ENCODE measurements at places on chromosomes 7 and 10.

DNA sequence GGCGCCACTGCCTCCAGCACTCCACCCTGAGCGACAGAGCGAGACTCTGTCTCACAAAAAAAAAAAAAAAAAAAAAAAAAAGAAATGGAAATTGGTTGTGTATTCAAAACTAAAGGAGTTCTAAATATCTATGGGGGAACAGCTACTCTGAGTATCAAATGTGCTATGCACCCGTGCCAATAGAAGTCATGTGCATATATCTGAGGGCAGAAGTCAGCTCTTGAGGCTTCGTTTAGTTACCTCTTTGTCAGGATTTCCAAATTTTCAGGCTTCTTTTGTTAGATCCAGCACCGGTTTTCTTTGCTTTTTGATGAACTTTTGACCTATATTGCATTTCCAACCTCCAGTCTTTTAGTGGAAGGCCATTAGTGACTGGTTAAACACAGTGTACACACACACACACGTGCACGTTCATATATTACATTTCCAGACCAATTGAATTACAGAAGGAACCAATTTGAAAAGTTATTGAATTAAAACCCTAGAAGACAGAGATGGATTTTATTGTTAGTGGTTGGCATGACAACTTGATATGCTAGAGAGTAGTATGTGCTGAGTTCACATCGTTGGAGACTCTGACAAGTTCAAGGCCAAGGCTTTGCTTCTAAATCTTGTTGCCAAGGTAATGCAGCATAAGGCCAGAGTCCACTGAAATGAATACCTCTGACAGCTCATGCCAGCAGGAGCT lies 33.1 kb upstream of the ADD3 start:
- DNase-seq: no peak

- DNase-seq: no peak
Measured at GRCh38 chr10:86362586-86363183, 3.9 kb downstream of the GRID1 start.

- DNase-seq: no peak
Measured at GRCh38 chr7:50543776-50544442, 21.3 kb downstream of the DDC start.

DNA sequence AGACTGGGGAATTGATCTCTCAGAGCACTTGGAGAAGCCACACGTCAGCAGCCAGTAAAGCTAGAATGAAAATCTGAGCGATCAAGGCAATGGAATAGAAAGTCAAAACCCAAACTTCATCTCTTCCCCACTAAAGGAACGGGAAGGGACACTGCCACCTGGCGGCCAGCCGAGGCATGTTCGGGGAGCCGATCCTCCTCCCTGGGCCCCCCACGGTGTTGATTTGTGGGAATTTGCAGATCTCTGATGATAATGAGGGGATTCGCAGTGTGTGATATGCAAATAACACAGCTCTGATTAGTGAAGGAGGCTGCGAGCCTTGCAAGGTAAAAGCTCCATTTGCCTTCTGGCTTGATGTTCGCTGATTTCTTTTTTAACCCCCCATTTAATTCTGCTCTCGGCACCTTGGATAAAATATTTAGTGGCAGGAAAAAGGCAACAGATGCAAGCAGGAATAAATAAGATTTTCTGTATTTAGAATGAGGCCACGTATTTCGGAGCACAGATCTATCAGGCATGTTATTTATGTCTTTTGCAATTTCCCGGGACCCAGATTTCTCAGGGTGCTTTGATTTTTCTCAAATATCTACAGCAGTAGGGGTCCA lies 258.6 kb downstream of the PAXIP1 start:
- DNase-seq: peak; percentile 50

DNA sequence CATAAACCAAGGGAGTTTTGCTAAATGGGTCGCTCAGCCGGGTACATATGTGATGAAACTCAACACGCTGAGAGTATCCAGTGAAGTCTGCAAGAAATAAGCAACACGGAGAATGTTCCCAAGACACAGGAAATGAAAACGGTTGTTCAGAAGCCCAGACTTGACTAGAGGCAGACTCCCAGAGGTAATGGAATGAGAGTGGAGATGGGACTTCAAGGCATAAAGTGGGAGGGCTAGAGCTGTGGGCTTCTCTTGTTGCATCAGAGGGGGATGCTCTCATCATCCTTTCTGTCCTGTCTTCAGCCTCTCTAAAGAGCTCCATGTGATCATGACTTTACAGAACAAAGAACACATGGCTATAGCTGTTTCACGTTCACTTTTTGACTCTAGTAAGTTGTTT lies 88.3 kb downstream of the BAMBI start:
- DNase-seq: no peak

DNA sequence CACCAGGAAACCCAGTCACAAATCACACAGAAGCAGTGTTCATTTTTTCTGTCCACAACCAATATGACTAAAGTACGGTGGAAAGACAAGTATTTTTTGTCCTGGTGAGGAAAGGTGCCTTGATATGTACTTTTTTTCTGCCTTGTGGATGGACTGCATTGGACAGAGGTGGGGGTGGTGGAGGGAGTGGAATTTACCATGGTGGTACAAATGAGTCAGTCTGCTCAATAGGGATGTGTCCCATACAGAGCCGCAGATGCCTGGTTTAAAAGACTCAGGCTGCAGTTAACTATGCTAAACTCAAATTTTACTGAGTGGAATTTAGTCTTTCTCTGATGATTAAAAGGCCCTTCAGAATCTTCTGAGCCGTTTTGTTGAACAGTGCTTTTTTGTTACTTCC lies 674.5 kb upstream of the GALNT17 start:
- peak; percentile 24 for DNase-seq

GRCh38 chr10:90319188-90319914 lies 538.5 kb downstream of the HTR7 start:
- DNase-seq: peak; percentile 24

- peak; percentile 81 for DNase-seq
Measured at GRCh38 chr10:103350517-103351260, at the start of gene PCGF6. Gene PCGF6, minus strand, starts transcription at chr10:103351140. Its CDS starts 74 bp downstream, at chr10:103351066.

- no peak for DNase-seq
Measured at GRCh38 chr7:41133690-41134299, 569.1 kb downstream of the INHBA start.

DNA sequence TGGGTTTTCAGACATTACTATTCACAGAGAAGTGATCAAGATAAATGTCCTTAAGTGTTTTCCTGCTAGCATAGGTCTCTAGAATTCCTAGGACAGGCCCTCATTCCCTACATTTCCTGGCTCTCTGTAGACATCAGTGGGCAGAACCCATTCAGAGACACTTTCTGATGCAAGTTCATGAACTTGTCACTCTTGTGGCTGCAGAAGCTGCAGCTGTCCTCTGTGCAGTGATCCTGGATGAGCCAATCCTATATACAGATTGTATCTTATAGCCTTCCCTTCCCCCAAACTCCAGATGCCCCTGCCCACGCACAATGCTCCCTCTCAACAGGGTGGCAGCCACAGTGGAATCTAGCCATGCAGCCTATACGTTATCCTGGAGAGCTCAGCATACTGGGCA lies 12.6 kb upstream of the GRB10 start:
- DNase-seq: no peak

DNA sequence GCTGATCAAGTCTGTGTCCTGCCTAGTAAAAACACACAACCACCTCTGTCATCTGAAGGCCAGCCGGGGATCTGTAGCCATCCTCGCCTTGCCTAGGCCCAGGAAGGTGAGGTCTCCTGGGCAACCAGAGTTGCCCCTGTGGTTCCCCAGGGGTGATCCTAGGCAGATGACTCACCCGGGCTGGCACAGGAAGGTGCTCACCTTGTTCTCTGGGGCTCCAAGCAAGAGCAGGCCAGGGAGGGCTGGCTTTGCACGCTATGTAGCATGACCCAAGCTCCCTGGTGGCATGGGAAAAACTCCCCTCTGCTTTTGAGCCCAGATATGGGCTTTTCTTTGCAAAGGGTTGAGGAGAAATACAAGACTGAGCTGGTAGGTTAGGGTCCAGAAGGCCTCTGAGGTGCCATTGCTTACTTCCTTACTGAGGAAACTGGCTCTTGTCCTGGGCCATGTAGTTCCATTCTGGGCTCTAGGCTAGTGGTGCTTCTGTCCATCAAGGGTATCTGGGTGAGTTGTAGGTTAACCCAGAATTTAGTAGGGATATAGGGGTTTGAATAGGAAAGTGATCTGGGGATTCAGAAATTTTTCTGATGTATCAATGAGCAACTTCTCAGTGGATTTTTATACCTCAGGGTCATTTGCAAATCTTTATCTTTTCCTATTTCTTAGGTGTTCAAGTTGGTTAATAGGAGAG lies 112.0 kb downstream of the NT5C2 start:
- no peak for DNase-seq

- DNase-seq: no peak
Measured at GRCh38 chr7:41915871-41916270, 213.0 kb upstream of the INHBA start.

DNA sequence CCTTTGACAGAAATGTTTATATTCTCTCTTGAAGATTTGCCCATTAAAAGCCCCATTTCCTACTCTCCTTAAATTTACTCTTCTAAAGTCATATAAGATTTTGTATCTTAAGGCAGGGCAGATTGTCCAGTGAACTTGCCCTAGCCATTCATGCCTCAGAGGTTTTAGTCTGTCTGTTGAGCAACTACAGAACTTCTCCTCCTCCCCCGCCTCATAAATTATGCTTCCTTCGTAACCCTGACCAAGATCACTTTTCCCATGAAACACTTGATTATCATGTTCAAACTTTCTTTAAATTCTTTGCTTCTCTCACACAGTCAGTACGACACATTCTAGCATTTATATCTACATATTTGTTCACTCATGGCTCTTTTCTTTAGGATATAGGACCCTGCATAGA lies 621.3 kb downstream of the ANKRD7 start:
- DNase-seq: no peak

DNA sequence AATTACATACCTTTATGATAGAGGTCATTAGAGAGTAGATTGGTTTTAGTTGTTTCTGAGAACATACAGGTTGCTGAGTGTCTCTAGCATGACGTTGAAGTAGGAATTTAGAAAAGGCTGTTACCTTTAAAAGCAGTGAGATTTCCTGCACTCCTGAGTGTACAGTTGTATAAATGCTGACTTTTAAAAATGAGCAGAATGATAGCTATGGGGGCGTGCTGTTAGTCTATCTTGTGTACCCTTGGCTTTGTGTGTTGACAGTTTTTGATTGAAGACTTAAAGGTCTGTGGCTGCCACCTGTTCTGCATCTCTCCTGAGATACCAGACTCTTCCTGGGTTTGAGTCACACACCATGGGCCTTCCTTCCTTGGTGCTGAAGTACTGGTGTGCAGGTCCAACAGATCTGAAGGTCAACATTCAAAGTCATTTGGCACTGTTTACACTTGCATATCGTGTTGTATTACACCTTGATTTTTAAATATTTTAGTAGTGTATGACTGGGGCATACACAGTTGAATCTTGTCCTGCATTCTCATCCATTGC lies 23.8 kb downstream of the DNAJB6 start:
- no peak for DNase-seq

Data from thyroid gland (tissue), 4 donors.